HCT116 (cell line): ENCODE measurements at places on chromosomes 4 and X. TPM values are rescaled to one million over a fixed set of nuclear protein-coding genes. Genes with fewer than 3 reads are reported as not detected.

GRCh38 chrX:130691576-130691975 is 211.4 kb downstream of the ENOX2 start:
- H3K27ac ChIP-seq = no peak overlapping the region
- no peak for DNase-seq
- no peaks in the 10 kb centered on the region for H3K27me3 ChIP-seq
- no peaks in the 10 kb centered on the region for H3K4me1 ChIP-seq
- H3K4me3 ChIP-seq = no peak overlapping the region

- no peak overlapping the region for H3K27ac ChIP-seq
- no peaks in the 10 kb centered on the region for H3K4me1 ChIP-seq
- H3K36me3 ChIP-seq = no peaks in the 10 kb centered on the region
- no peak overlapping the region for H3K4me3 ChIP-seq
Observed at GRCh38 chr4:178917756-178918155, 1475.5 kb upstream of the AGA start.

- DNase-seq = no peak
- H3K4me3 ChIP-seq = no peak overlapping the region
- no peaks in the 10 kb centered on the region for H3K4me1 ChIP-seq
- no peak overlapping the region for H3K27ac ChIP-seq
- H3K36me3 ChIP-seq = no peaks in the 10 kb centered on the region
Observed at GRCh38 chrX:11215191-11215921, 77.9 kb upstream of the AMELX start.

TLR10 gene
- total RNA-seq = 0.30 TPM

CD99L2 gene
- 6.2 TPM for total RNA-seq

- DNase-seq = no peak
- H3K4me1 ChIP-seq = peaks cover 37% of the 10 kb centered on the region
- H3K36me3 ChIP-seq = no peaks in the 10 kb centered on the region
- H3K27ac ChIP-seq = peak overlapping the region; percentile 97
Observed at GRCh38 chr4:168102403-168102802, 10.1 kb downstream of the ANXA10 start.

- H3K27ac ChIP-seq = no peak overlapping the region
- H3K4me3 ChIP-seq = no peak overlapping the region
- no peak for DNase-seq
- H3K36me3 ChIP-seq = no peaks in the 10 kb centered on the region
Observed at GRCh38 chr4:154529728-154530519, 20.3 kb downstream of the PLRG1 start.

TBX22 gene
- not detected for total RNA-seq

GPAT3 gene
- 36.7 TPM for total RNA-seq

DNA sequence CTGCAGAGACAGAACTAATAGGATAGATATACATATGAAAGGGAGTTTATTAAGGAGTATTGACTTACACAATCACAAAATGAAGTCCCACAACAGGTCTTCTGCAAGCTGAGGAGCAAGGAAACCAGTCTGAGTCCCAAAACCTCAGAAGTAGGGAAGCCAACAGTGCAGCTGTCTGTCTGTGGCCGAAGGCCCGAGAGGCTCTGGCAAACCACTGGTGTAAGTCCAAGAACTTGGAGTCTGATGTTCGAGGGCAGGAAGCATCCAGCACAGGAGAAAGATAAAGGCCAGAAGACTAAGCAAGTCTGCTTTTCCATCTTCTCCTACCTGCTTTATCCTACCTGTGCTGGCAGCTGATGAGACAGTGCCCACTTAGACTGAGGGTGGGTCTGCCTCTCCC is 89.6 kb downstream of the MXRA5 start:
- no peak for DNase-seq
- no peaks in the 10 kb centered on the region for H3K27me3 ChIP-seq
- H3K27ac ChIP-seq = no peak overlapping the region
- H3K36me3 ChIP-seq = no peaks in the 10 kb centered on the region

GRCh38 chr4:90970021-90970420 is 842.8 kb downstream of the CCSER1 start:
- H3K4me3 ChIP-seq = no peak overlapping the region
- no peaks in the 10 kb centered on the region for H3K27me3 ChIP-seq
- H3K36me3 ChIP-seq = no peaks in the 10 kb centered on the region
- H3K4me1 ChIP-seq = no peaks in the 10 kb centered on the region

GRCh38 chr4:16237715-16238114 is 11.4 kb upstream of the TAPT1 start:
- H3K4me1 ChIP-seq = no peaks in the 10 kb centered on the region
- no peak for DNase-seq
- no peak overlapping the region for H3K27ac ChIP-seq

DNA sequence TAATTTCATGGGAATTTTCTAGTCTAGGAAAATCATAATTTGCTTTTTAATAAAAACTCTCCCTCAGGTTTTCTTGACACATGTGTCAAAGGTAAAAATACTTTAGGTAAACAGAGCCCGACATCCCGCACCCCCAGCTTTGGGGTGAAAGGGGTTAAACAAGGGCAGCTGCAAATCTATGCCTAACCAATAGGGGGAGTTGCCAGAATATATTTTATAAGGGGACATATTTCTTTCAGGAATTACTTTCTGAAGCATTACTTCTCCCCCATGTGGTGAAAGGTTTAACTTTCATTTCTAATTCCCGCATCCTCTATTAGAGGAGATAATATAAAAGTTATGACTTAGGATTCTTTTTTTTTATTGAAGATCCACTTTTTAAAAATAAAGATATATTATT is 53.9 kb upstream of the HEPH start:
- H3K4me1 ChIP-seq = no peaks in the 10 kb centered on the region
- peak; percentile 3 for DNase-seq
- no peaks in the 10 kb centered on the region for H3K27me3 ChIP-seq
- no peaks in the 10 kb centered on the region for H3K36me3 ChIP-seq
- H3K4me3 ChIP-seq = no peak overlapping the region

DNA sequence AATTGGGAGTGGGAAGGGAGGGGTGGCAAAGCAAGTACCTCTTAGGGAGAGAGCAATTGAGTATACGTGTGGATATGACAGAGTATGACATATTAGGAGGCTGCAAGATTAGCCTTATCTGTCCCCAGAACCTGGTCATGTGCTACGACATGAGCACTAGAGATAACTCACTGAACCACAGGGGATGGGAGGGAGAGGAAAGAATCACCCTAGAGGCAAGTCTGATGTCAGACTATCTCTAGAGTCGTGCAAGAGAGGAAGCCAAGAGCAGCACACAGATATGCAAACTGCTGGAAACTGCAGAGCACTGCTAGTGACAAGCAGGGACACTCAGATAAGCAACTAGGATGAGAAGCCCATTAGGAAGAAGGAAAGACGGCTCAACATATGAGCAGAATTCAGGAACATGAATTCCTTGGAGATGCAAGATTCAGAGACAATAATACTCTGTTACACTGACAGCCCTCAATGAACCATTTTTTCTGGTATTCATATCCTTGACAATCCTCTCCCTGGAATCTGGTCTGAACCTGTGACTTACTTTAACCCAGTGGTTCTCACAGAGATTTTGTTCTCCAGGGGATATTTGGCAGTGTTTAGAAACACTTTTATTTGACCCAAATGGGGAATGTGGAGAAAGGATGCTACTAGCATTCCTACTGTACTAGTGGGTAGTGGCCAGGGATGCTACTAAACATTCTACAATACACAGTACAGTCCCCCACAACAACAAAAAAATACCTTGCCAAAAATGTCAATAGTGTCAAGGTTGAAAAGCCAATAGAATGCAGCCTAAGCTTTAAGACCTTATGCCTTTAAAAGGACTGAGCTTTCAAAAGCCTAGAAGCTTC is 84.0 kb upstream of the BMP2K start:
- H3K4me1 ChIP-seq = no peaks in the 10 kb centered on the region
- DNase-seq = no peak
- no peak overlapping the region for H3K4me3 ChIP-seq

GRCh38 chrX:39450234-39450977 is 647.4 kb downstream of the BCOR start:
- no peaks in the 10 kb centered on the region for H3K27me3 ChIP-seq
- no peaks in the 10 kb centered on the region for H3K36me3 ChIP-seq
- no peak for DNase-seq
- H3K4me3 ChIP-seq = no peak overlapping the region

DNA sequence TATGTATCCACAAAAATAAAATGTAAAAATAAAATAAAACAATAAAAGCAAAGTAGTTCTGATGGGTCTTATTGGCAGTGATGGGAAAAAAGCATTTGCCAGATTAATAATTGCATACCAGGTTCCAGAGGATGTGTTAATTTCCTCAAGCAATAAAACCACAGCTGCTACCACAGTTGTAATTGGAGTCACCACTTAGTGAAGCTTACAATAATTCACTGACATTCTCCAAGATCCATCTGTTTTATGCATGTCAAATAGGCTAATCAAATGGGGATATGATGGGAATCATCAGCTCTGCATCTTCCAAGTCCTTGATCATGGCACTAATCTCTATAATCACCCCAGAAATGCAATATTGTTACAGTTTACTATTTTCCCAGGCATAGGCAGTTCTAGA is 123.5 kb upstream of the EMCN start:
- no peaks in the 10 kb centered on the region for H3K27me3 ChIP-seq
- no peak overlapping the region for H3K27ac ChIP-seq
- H3K4me1 ChIP-seq = no peaks in the 10 kb centered on the region
- H3K36me3 ChIP-seq = no peaks in the 10 kb centered on the region
- no peak for DNase-seq
- no peak overlapping the region for H3K4me3 ChIP-seq

DNA sequence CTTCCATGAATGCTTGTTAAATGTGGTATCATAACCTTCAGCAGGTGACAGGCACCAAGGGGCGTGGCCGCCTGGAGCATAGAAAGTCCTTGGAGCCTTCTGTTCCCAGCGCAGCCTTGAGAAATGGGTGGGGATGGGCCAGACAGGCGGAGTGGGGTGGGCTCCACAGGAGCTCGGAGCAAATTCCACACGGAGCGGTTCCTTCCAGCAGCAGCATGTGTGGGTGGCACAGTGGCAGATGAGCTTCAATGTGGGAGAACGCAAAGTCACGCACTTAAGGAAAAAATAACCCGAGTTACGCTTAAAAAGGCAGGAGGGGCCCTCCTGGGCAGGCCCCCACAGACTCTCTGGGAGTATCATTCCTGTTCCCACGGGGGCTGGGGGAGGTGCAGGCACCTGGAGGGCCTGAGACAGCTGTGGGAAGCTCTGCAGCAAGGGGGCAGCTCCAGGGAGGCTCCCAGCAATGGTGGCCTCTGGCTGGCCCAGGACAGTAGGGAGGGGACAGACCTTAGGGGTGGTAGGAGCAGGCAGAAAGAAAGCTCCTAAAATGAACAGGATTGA is 15.3 kb downstream of the TMEM271 start:
- H3K27ac ChIP-seq = no peak overlapping the region
- no peaks in the 10 kb centered on the region for H3K4me1 ChIP-seq
- H3K4me3 ChIP-seq = no peak overlapping the region
- H3K36me3 ChIP-seq = no peaks in the 10 kb centered on the region
- no peak for DNase-seq

ESX1 gene
- total RNA-seq = not detected

DNA sequence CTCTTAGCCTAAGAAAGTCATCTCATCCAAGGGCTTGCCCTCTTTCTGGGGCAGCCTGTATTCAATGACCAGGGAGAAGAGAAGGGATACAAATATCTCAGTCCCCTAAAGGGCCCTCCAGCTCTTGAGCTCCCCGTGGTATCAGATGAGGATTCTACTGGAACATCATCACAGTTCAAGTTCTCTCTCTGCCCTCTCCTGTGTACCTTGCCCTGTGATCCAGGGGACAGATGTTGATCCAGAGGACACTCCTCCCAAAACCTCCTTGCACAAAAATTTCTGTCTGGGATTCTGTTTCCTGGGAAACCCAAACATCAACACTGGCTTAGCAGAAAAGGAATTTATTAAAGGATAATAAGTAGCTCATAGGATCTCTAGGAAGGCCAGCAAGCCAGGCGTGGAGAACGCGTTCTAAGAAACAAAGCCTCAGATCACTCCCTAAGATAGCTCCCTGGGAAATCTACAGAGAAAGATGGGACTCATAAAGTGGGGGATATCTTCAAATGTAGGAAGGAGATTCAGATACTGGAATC is 296.3 kb upstream of the KLF3 start:
- no peak for DNase-seq
- H3K4me3 ChIP-seq = no peak overlapping the region
- no peak overlapping the region for H3K27ac ChIP-seq
- H3K27me3 ChIP-seq = no peaks in the 10 kb centered on the region
